CD4-positive, alpha-beta T cell treated with Interferon alpha-2 for 1 hour (primary cell): ENCODE measurements at places on chromosomes 6 and 20.

GRCh38 chr20:9985773-9986172 lies 49.0 kb upstream of the ANKEF1 start:
- no peak for DNase-seq

DNA sequence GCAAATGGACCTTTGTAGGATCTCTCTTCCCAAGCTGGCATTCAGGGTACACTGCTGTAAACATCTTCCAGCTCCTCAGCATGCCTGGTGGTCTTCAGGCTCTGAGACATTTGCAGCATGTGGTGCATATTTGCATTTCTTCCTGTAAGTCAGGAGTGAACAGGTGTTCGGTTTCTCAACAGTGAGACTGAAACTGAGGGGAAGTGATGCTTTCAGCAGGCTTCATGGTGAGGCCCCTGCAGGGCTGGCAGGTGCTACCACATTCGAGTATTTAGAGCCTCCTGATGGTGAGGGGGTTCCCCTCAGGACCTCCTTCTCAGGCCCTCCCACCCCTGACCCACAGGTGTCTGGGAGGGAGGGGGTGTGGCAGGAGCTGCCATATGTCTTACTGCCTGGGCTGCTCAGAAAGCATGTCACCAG lies 15.1 kb downstream of the MYBL2 start:
- peak; percentile 30 for DNase-seq

DNA sequence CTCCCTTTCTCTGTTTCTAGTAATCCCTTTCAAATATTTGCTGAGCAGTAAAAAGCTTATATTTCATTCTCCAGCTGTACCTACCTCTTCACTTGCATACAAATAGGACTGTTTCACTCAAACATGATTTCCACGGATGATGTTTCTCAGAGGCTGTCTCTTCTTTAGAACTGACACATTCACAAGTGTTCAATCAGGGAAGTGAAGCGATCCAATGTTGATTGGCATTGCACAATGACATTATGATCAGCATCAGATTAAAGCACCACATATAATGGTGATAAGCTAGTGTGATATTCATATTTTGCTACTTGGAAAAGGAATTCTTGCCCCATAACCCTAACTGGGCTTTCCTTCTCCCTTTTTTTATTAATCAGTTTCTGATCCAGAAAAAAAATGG lies 681.8 kb downstream of the TBC1D32 start:
- DNase-seq, result no peak

DNA sequence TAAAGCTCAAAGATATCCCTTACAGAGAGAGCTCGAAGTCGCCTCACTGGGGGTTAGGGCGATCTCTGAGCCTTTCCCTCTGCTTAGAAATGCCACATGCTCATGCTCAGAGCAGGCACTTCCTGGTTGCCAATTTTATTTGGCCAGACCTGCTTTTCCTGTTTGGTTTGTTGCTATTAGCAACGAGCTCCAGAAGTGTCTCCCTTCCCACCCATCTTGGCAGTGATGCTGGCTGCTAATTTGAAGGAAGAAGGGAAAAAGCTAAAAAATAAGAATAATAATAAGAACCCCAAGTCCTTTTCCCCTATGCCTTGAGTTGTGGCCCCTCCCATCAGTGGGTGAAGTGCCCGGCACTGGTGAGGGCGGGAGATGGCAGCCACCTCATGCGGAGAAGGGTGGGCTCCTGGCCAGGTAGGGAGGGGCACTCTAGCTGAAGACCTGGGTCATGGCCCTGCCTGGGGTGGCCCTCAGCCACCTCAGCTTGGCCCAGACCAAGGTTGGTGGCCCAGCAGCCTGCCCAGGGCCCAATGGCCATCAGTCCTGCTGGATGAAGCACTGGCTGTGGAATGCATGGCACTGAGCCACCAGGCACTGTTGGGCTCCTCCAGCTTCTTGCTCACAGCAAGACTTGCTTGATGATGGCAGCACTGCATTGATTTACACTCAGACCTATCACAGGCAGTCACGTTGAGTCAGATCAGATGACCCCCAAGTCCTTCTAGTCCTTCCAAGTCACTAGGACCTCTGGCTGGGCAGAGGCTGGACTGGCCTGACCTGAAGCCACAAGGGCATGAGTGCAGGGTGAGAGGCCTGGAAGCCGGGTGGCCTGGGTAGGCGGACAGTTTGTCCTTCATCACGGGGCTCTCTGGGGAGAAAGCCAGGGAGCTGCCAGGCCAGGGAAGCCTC lies 79.0 kb downstream of the SYNJ2 start:
- DNase-seq, result peak; percentile 11

DNA sequence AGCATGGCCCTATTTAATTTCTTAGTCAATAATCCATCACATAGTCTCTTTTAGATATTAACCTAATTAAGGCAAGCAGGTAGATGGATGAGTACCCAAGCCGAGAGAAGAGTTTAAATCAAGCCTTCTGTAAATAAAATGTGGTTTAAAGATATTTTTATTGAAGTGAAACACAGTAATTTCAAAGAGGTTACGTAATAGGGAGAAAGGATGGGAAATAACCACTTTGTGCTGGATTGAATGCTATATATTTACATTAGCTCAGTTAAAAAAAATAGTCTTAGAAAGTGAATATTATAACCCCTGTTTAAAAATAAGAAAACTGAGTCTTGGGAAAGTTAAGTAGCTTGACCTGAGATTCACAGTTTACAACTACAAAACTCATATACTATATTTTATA lies 37.0 kb upstream of the FOXO3 start:
- no peak for DNase-seq

DNA sequence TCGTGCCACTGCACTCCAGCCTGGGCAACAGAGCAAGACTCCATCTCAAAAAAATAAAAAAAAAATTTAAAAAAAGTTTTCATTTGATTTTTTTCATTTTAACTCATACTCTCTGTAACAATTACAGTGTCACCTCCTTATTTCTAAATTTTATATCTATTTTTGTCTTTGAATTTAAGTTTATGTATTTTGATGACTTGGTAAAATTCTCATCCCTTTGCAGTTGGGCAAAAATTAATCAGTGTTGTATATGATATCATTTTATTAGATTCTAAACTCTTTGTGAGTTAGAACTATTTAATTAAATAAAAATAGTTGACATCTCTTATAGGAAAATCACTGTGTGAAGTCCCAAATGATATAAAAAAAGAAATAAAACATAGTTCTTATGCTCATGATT lies 270.7 kb downstream of the PLCB1 start:
- no peak for DNase-seq

- DNase-seq, result no peak
These were observed 28.6 kb downstream of the DDX27 start for GRCh38 chr20:49247792-49248191.

DNA sequence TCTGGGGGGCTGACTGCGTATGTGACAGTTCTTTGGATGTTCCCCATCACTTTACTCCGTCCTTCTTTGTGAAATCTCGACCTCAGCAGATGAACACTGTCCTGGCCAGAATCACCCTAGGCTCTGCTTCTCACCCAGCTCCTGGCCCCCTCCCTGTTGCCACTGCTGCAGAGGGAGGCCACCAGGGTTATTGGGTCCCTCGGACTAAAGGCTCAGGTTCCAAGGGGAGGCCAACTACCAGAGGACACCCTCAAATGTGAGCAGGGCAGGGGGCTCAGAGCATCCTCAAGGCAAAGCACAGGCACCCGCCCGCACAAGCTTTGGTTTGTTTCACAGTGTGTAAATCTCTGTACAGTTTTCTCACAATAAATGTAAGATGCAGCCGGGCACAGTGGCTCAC lies 269.9 kb downstream of the UST start:
- no peak for DNase-seq

GRCh38 chr6:142870787-142871415 lies 74.1 kb downstream of the HIVEP2 start:
- no peak for DNase-seq

DNA sequence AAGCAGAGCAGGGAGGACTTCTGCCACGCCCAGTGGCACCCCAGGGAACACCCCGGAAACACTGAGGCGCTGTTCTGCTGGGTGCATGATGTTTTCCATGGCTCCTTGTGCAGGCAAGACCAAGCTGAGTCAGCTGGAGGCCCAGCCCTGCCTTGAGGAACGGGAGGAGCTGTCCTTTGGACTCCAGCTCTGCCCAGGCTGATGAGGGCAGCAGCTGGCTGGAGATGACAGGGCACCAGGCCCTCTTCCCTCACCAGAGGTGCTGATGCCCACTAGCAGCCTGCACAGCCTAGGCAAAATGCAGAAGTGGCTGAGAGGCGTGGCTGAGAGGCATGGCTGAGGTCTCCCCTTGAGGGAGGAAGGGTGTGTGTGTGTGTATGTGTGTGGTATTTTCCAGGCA lies 2.4 kb downstream of the C6orf132 start:
- DNase-seq, result peak; percentile 27

DNA sequence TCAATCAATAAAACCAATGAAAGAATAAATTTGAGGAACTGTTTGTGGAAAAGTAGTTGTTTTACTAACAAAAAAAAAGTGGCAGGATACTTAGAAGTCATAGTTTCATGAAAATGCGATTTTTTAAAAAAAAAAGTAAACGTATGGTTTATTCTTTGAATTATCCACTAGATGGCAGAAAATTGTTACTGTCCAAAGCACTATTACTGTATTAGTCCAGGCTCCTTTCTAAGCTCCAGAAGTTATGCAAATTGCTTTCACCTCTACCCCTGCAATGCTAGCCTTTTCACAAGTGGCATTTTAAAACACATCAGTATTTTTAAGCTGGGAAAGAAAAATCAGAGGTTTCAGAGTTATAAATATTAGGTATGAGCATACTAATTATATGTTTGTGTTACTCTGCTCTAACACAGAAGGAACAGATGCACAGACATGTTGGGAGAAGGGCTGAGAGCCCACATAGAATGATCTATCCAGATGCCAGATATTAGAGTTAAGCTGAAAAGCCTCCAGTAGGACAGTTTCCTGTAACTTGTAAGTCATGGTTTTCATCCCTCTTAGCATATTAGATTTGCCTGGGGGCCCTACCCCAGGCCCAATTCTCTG lies 63.9 kb downstream of the FHL5 start:
- DNase-seq, result no peak

- DNase-seq, result no peak
These were observed 11.5 kb downstream of the BRD2 start for GRCh38 chr6:32979720-32980487.

GRCh38 chr6:3542032-3542640 lies 85.3 kb upstream of the SLC22A23 start:
- no peak for DNase-seq

- DNase-seq, result no peak
These were observed 122.2 kb downstream of the JPH2 start for GRCh38 chr20:44064501-44065400.

DNA sequence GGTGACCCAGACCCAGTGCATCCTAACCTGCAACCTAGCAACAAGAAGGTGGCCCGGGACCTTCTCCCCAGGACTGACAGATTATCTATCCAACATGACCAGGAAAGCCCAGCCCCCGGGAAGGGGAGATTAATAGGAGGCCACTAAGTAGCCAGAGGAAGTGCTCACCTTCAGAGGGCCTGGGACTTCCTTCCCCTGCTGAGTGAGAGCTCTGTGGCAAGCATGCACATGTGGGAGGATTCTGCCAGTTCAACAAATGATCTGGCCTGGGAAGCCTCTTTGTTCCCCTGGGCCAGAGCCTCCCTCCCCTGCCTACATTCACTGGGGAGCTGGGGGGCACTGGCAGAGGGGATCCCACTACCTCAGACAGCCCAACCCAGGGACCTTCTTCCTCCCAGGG lies 39.6 kb downstream of the SHLD1 start:
- no peak for DNase-seq

DNA sequence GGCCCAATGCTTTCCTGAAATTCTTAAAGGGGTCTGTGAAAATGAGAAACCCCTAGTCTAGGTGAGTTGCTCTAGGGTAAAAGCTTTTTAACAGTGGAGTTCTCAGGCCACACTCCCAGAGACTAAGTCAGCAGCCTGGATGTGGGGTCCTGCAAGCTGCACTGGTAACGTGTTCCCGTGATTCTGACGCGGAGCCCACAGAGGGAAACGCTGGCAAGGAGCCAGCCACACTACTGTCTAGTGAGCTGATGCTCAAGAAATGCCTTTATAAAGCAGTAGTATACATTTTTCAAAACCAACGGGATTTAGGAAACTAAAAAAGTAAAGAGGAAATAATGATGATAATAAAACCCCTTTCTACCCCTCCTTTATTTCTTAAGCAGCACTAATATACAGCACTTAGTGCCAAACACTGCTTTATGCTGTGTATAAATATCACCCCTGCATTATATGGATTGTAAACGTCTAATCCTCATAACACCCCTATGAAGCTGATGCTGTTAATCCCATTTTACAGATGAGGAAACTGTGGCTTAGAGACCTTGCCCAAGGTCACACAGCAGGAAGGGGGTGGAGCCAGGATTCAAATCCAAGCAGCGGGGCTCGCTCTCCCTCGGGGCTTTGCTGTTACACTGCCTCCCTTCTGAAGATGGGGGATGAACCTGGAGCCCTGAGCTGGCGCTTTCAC lies 25.0 kb downstream of the KCNK15 start:
- no peak for DNase-seq

DNA sequence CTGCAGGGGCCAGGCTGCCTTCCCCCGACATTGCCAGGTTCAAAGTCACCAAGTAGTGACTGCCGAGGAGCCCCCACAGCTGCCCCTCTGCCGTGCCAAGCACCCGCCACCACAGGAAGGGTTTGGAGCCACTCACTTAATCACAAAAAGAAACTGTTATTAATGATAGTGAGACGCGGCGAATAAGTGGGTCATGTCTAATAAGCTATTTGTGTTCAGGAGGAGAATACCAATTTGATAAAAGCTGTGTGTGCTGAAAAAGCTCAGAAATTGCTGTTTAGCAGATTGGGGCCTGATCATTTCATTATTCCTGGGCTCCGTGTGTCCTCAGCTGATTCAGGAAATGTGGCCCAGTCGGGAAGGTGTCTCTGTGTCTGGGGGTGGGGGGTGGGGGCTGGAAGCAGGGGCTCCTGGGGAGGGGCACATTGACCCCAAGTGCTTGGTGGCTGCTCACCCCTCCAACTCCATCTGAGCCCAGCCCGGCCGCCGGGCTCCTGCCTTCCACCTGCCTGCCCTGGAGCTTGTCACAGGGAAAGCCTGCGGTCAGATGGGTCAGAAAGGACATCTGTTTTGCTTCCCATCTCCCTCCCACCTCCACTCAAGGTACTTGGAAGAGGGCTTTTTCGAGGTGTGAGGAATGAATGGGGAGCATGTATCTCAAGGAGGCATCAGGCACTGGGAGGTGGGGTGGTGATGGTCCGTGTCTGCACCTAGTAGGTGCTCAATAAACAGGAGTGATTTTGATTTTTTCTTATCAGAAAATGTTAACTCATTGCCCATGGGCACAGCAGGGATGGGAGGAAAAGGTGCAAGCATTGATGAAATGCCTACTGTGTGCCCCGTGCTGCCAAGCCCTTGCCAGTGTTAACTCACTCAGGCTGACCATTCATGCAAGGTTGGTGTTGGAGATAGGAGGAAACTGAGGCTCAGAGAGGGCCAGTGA lies 3.0 kb downstream of the VSTM2L start:
- DNase-seq, result no peak
